ENCODE measurements at places on chromosomes 11 and 22.

GRCh38 chr11:76140912-76141574, 65.3 kb downstream of the WNT11 start:
- DNase-seq: no peak

- no peak for DNase-seq
Observed at GRCh38 chr11:110379261-110379660, 50.5 kb upstream of the FDX1 start.

GRCh38 chr11:75341612-75342011, 9.8 kb downstream of the ARRB1 start:
- DNase-seq: no peak

DNA sequence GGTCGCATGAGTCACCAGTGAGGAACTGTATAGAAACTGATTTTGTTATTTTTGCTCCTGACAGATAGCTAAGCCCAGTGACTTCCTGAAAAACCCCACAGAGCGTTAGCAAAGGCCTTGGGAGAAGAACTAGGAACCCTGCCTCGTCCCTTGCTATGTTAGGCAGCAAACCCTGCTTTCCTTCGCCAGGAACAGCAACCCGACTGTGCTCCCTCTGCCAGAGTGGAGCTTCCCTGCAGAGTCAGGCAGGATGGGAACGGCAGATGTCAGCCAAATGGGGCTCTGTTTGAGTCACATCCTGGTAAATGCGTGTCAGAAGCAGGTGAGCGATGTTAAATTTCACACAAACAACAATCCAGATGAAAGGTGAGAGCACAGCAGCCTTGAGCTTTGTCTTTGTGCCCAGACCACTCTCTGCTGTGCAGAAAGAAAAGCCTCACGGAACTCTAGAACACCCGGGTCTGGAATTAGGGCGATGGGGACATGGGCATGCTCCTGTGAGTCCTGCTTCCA, 186.6 kb downstream of the ADAMTS15 start:
- DNase-seq: no peak

GRCh38 chr11:105862736-105863367, 159.2 kb downstream of the MSANTD4 start:
- no peak for DNase-seq
